ENCODE measurements at places on chromosomes 6 and 20. TPM values are rescaled to one million over a fixed set of nuclear protein-coding genes. Genes with fewer than 3 reads are reported as not detected.

The PSORS1C1 gene
- total RNA-seq: 34.2 TPM

DNA sequence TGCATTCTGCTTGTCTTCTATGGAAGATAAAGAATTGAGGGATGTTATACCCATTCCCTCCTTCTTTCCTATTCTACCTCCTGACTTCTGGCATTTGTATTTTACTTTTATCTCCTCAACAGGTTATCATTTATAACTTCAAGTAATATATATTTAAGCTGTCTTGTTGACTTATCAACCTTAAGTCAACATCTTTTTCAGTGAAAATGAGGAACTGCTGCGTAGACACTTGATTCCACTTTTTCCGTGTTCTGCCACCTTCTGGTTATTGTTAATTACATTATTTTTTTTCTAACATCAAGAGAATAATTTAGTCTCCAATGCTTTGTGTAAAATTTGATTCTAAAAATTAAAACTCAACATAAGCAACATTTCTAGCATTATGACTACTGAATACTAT is 107.5 kb downstream of the PRKN start:
- DNase-seq: no peak

- DNase-seq: no peak
These were observed 144.9 kb downstream of the DNAH8 start for GRCh38 chr6:38860041-38860440.

DNA sequence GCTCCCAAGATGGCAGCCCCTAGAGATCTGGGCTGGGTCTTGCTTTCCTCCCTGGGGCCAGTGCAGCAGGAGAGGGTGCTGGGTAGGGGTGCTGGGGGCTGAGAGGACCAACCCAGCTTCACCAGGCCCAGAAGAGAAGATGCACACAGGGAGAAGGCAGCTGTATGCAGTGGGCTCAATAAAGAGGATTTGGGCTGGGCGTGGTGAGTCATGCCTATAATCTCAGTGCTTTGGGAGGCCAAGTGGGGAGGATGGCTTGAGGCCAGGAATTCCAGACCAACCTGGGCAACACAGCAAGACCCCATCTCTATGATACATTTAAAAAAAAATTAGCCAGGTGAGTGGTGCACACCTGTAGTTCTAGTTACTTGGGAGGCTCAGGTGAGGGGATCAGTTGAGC is 25.7 kb upstream of the EMILIN3 start:
- DNase-seq: peak; percentile 34

The GPLD1 gene
- 1.7 TPM for total RNA-seq

DNA sequence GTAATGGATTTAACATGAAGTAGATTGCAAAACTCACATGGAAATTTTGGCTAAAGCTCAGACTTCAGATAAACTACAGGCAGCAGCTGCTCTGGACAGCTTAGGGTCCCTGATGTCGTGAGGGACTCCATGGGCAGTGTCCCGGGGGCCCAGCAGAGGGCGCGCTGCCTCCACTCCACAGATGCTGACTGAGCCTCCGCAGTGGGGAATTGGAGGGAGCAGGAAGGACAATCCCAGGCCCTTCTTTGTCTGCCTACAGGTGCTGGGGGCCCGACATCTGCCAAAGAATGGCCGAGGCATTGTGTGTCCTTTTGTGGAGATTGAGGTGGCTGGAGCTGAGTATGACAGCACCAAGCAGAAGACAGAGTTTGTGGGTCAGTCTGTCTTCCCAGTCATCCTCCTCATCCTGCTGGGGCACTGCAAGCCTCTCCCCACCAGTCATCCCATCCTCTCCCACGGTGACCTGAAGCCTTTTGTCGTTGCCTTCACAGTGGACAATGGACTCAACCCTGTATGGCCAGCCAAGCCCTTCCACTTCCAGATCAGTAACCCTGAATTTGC is 35.9 kb downstream of the PLCG1 start:
- DNase-seq: peak; percentile 45

GRCh38 chr6:30725713-30726505 is 5.8 kb downstream of the TUBB start:
- DNase-seq: no peak

DNA sequence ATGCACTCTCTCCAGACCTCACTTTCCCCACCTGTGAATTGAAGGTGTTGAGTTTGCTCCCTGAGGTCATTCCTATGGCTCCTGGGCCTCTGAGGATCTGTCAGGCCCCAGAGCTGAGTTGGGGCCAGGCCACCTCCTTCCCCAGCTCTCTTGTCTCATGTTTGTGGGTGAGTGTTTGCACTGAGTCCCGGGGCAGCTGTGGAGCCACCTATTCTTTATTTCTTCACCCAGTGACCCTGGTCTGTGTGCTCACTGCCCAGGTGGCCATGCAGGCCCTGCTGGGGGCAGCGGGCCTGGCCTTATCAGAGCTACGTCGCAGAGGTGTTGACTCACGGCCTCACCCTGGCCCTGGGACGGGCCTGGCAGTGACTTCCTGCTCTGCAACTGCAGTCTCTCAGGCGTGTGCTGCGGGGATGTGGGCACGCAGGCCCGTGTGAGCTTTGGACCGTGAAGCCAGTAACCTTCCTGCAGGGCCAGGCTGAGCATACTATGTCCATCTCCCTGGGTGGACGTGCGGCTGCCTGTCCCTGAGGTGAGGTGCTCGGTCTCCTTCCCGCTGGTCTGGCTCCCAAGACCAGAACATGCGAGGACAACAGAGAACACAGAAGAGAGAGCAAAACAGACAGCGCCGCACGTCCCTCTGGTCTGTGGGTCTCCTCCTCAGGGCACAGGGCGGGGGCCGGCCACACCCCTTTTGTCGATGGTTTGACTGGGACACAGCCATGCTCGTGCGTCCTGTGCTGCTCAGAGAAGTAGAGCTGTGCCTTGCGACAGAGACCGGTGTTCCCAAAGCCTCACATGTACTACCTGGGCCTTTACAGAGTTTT is 12.1 kb downstream of the TMEM181 start:
- DNase-seq: peak; percentile 92

The ADISSP gene
- total RNA-seq: 86.9 TPM

- no peak for DNase-seq
These were observed 244.4 kb downstream of the FOXA2 start for GRCh38 chr20:22339946-22340345.

The IL17A gene
- not detected for total RNA-seq

DNA sequence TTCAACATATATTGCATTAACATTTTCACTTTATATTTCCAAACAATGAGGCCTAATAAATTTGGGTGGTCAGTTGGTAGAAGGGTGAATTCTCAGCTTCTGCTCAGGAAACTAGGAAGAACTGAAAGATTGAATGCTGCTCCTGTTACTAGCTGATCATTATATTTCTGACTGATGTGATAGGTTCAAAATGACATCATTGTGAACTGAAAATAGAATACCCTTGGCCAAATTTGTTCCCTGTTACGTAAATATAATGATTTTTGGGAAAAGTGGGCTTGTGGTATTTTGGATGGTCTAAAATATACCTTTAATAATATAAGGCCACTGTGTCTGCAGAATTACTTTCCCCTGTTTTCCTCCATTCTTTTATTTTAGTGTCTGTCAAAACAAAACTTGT is 2.8 kb downstream of the UST start:
- DNase-seq: no peak

The ECT2L gene
- total RNA-seq: not detected

The PLN gene
- not detected for total RNA-seq

Data from PC-9 (cell line).